ENCODE measurements at places on chromosomes 11 and 22.
A peak's percentile ranks its signal among the peaks of the same experiment; 100 is the strongest.

DNA sequence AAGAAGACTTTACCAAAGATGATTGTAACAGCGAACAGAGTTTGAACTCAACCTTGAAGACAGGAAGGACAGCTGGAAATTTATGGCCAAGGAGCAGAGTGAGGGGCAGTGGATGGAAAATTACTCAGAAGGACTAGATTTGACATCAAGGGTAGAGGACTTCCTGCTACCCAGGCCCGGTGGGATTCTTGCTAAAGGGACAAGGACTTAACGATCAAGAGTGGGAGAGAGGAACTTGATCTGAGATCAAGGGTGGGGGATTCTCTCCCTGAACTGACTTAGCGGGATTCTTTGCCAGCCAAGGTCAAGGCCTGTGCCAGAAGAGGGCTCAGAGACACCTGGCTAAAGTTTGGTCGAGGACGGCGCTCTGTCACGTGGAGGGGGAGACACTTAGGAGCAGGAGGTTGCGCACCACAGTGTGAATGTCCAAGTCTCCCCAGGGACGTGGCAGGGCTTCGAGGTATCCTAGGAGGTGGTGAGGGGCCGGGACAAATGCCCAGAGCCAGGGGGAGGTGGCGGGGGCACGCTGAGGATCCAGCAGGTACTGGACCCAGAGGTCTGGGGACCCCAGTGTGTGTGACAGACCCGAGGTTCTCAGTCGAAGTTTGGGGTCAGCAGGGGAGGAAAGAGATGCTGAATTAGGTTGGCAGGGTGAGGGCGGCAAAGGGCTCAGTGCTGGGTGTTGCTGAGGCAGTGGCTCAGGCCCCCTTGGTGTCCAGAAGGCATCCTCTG, 46.1 kb upstream of the SHISAL1 start:
- DNase-seq: no peak

- DNase-seq: no peak
Measured at GRCh38 chr11:15483205-15483604, 368.5 kb downstream of the INSC start.

- no peak for DNase-seq
Measured at GRCh38 chr11:95512682-95513081, 276.9 kb downstream of the FAM76B start.

GRCh38 chr22:42912059-42912458, 55.0 kb upstream of the ARFGAP3 start:
- DNase-seq: no peak

DNA sequence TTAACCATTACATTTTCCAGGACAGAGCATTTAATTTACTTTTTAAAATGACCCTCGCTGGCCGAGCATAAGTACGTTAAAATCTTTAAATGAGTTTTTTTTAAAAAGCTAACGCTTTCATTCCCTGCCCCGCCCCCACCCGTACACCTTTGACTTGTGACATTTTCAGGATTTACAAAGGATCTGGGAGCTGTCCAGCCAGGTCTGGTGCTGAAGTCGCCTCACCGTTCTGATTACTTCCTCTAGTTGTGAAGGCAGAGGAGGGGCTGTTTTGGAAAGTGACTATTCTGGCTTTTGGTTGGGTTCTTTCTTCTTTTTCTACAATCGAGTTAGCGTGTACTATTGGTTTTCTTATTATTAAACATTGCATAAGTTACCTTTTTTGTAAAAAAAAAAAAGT, 2.9 kb downstream of the C11orf87 start:
- DNase-seq: no peak

DNA sequence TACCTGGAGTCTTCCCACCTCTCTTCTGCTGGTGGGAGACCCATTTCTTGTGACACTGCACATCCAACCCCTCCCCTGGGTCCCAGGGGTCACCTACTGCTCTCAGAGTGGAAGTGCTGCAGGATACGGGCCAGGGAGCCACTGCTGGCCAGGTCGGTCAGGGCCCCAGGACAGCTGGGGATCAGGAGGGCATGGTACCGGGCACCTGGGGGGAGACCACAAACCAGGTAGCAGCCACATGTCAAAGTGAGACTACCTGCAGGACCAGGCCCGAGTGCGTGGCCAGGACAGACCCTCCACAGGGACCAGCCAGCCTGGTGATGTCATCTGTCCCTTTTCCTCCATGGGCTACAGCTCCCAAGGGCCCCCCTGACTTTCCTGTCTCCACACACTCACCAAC, 3.9 kb downstream of the GATD1 start:
- no peak for DNase-seq

GRCh38 chr11:133956650-133957633, at the start of gene IGSF9B:
TSS of gene IGSF9B (minus strand) at chr11:133956968. CDS start at chr11:133956754, 214 bp downstream.
- peak; percentile 93 for DNase-seq

GRCh38 chr11:62449451-62449851, 30.6 kb downstream of the SCGB1A1 start:
- DNase-seq: no peak

- DNase-seq: no peak
Measured at GRCh38 chr11:8357505-8357888, 93.8 kb upstream of the LMO1 start.

DNA sequence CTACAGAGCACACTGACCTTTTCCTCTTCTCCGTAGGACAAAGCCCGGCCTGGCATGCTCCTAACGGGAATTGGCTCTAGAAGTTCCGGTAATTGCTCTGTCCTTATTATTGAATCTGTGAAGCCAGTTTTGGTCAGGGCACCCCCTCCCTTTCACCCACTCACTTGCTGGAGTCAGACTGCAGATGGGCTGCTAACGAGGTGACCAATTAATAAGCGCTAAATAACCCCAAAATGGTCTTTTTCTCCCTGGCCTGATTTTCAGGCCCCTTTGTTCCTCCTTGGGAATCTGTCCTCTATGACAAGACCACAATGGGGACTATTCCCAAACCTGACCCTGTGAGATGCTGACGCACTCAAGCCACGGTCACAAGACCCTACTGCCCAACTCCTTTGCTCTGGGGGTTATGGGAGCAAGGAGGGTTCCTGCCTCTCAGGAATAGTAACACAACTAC, 610.0 kb upstream of the CADM1 start:
- no peak for DNase-seq

DNA sequence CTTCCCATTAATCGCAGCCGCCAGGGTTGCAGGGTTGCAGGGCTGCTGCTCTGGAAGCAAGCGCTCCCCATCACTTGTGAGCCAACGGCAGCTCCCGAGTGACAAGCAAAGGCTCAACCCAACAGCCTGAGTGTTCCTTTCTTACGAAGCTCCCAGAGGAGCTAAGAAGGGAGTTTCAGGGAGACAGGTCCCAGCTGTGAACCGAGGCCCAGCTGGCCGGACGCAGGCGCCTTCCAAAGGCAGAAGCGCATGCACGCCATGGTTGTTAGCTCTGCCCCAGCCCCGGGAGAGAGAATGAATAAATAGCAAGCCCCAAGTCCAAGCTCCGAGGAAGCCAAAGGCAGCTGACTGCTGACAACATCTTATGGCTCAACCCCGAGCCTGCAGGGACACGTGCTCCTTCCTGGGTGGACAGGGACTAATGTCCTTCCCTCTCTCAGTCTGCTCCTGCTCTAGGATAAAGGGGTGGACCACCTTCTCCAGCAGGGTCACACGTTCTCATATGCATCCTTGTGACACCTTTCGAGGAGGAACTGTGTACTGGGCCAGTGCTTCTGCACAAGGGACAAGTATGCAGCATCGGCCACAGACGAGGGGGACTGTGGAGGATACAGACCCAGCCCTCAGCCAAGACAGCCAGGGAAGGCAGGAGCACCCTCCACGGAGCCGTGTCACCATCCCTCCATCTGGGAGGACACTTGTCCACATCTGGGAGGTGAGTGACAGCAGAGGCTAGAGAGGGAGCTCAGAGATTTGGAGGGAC, 29.9 kb downstream of the SHANK2 start:
- DNase-seq: no peak

DNA sequence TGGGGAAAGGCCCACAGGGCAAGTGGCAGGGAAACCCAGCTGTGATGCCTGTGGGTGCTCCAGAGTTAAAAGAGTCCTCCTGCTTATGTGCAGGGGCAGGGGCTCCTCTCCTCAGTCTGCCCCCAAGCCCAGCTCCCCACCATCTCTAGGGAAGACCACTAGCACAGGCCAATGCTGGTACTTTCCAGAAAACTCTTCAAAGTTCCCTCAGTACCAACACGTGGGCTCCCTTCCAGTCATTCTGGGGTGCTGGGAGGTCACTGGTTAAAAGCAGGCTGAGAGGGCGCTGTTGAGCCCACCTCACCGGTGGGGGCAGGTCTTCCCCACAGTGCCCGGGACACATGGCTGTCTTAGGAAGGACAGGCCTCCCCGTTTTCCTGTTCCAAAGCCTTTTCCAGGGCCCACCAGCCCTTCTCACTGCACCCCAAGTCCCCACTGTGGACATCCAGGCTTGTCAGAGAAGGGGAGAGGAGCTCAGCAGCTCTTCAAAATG, 154.6 kb downstream of the TRIM29 start:
- no peak for DNase-seq

GRCh38 chr11:45079943-45080719, 66.3 kb upstream of the PRDM11 start:
- peak; percentile 18 for DNase-seq

DNA sequence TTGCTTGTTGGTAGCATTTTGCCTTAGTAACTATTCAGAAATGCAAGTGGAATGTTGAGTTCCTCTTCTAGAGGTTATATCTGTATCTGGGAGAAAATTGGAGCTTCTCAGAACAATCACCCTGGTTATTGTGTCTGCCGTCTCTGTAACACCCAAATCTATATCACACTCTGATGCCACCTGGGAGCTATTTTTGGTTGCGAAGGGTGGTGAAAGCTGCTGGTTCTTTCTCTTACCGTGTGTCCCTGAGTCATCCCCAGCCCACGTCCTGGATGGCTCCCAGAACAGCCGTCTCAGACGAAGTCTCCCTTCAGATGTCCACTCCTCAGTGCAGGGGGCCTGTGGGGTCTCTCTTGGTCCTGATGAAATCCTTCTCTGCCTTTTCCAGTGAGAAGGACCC, 83.5 kb downstream of the C22orf31 start:
- no peak for DNase-seq

DNA sequence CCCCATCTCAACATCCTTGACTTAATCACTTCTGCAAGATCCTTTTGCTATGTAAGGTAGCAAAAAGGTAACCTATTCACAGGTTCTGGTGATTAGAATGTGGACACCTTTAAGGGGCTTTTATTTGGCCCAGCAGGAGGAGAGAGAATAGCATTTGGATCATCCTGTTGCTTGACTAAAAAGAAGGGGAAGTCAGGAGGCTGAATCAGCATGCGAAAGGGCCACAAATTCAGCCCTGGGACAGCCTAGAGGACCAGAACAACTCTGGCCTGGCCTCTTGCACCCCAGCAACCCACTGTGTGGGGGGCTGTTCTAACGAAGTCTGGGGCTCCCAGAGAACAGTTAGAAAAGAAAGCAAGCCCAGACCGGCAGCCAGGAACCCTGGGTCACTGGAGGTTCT, 3.2 kb upstream of the HMOX1 start:
- DNase-seq: no peak

DNA sequence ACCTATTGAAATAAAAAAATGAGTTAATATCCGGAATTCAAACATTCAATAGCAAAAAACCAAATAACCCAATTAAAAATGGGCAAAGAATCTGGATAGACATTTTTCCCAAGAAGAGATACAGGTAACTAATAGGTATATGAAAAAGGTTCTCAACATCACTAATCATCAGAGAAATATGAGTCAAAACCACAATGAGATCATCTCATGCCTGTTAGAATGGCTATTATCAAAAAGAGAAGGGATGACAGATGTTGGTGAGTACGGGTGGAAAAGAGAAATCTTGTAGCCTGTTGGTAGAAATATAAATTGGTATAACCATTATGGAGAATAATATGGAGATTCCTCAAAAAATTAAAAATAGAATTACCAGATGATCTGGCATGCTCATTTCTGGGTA, 26.9 kb upstream of the OR6M1 start:
- no peak for DNase-seq

GRCh38 chr11:31870609-31871309, 59.6 kb upstream of the PAX6 start:
- no peak for DNase-seq

GRCh38 chr22:30892286-30892685, 76.3 kb downstream of the MORC2 start:
- DNase-seq: no peak

Measured in stimulated activated CD4-positive, alpha-beta T cell treated with anti-CD3 and anti-CD28 coated beads, Interleukin-15, amount 100 ng/mL, for 1 hour (primary cell).